Activated T-helper 1 cell treated with Interleukin-2 at 50 U/mL for 16 hours (primary cell): ENCODE measurements at places on chromosomes 1 and 21.

GRCh38 chr1:48680411-48681035 lies 96.2 kb downstream of the BEND5 start:
- no peak for DNase-seq

GRCh38 chr1:92029241-92029922 lies 403 bp upstream of the EPHX4 start:
- DNase-seq: no peak

- no peak for DNase-seq
Measured at GRCh38 chr1:86866665-86867064, 47.3 kb downstream of the SELENOF start.

GRCh38 chr1:228351850-228352249 lies 54.8 kb downstream of the TRIM11 start:
- no peak for DNase-seq

- no peak for DNase-seq
Measured at GRCh38 chr21:42939582-42940413, 14.4 kb upstream of the ERVH48-1 start.

GRCh38 chr1:185279571-185279970 lies 37.5 kb downstream of the IVNS1ABP start:
- DNase-seq: no peak

- DNase-seq: no peak
Measured at GRCh38 chr1:25478633-25479032, 47.9 kb downstream of the MACO1 start.

DNA sequence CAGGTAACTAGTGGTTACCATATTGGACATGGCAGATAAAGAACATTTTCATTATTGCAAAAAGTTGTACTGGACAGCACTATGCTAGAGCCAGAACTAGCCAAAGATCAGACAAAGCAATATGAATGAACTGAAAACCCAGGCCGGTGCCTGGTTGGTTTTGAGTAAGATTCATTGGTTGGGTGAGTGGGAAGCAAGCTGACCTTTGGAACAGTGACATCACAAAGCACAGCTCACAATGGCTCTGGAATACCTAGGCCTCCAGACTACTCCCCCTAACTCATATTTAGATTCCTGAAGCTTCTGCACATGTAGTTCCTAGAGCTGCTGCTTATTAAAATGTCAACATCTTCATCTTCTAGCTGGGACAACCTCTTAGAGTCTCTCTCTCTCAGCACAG lies at the start of gene TMCO2:
Gene TMCO2, plus strand, starts transcription at position 283 of the 400 bp plus-strand sequence. Its CDS starts 57 bp downstream, at position 340.
- DNase-seq: no peak

DNA sequence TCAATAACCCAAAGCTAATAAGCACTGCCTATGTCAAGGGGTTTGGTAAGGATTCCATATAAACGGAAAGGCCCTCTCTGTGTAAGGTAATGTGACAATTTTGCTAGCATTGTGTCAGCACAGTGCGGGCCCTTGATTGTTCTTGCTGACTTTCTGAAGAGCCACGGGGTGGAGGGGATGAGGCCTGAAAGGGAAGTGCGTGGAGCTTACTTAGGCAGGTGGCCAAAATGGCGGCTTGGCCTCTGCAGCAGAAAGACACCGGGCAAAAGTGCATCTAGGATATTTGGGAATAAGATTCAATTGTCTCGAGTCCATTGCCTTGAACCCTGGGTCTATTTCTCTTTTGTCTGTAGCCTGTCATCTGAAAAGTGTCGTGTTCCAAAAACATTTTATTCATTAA lies 114.3 kb downstream of the TGFB2 start:
- DNase-seq: no peak

- no peak for DNase-seq
Measured at GRCh38 chr1:200733907-200734306, 4.8 kb upstream of the CAMSAP2 start.

DNA sequence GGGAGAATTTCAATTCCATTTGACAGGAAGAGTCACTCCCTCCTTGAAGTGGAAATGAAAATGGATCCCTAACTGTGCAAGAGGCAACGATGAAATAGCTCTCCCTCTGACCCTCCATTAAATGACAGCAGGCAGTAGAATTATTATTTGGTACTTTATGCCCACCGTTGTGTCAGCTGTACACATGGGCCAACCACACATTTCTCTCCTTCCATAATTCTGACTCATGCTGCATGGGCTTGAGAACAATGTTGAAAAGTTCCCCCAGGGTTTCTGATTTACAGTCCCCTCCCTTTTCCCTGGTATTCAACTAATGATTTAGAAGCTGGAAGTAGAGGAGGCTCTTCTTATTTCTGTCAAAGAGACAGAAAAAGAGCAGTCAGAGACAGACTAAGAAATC lies 103.5 kb downstream of the RGS7 start:
- no peak for DNase-seq

DNA sequence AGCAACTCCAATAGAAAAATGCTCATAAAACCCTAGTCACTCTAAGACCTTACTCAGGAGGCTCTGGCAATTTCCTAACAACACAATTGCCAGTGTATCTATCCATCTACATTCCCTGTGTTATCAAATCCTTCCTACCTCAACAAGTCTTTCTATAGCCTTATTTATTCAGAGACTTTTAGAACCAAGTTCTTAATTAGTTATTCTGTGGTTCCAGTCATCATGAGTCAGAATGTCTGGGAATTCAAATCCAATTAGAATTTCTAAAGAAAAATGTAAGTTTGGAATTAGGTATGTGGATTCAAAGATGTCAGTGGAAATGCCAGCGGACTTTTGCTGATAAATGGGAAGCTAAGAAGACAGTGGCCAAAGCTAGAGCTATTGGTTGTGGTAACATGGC lies 302.6 kb upstream of the C1orf87 start:
- no peak for DNase-seq

GRCh38 chr1:6770751-6771440 lies 14.4 kb upstream of the CAMTA1 start:
- DNase-seq: no peak

- no peak for DNase-seq
Measured at GRCh38 chr1:200422211-200422610, 12.4 kb upstream of the ZNF281 start.

DNA sequence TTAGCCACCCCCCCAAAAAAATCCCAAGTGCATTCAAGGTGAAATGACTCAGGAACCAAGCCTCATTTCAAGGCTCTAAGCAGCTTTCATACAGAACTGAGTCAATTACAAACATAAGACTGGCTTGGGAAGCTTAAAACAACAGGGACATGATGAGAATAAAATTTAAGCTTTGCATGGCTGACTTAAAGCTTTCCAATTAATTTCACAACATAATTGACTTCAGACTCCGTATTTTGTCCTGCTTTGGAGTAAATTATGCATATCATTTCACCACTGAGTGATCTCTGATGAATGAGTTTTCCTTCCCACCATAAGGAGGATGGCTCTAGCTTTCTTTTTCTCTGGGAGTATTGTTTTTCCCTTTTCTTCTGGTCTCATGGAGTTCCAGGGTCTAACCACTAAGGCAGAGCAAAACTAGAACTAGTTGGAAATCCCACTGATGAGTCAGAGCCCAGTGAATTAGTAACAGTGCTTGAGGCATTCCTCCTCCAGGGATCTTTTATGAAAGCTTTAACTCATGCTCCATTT lies 72.8 kb downstream of the XCL2 start:
- DNase-seq: no peak

GRCh38 chr1:77846966-77847365 lies 41.5 kb upstream of the NEXN start:
- no peak for DNase-seq

DNA sequence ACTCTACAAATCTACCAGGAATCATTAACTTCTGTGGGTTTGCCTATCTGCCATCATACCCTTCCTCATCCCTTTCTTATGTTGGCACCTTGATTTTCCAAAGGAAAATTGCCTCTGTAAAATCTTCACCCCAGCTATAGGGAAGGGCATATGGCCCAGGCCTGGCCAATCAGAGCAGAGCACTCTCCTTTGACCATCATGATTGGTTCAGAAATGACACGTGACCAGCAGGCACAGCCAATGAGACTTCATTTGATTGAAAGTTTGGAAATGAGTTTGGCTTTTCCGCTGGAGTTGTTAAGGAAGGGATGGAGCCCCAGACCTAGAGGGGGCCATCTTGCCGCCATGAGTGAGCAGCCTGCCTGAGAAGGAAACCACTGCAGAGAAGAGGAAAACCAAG lies 35.1 kb upstream of the IFFO2 start:
- no peak for DNase-seq
